ENCODE measurements at places on chromosomes 6 and 20. TPM values are rescaled to one million over a fixed set of nuclear protein-coding genes. Genes with fewer than 3 reads are reported as not detected.

DNA sequence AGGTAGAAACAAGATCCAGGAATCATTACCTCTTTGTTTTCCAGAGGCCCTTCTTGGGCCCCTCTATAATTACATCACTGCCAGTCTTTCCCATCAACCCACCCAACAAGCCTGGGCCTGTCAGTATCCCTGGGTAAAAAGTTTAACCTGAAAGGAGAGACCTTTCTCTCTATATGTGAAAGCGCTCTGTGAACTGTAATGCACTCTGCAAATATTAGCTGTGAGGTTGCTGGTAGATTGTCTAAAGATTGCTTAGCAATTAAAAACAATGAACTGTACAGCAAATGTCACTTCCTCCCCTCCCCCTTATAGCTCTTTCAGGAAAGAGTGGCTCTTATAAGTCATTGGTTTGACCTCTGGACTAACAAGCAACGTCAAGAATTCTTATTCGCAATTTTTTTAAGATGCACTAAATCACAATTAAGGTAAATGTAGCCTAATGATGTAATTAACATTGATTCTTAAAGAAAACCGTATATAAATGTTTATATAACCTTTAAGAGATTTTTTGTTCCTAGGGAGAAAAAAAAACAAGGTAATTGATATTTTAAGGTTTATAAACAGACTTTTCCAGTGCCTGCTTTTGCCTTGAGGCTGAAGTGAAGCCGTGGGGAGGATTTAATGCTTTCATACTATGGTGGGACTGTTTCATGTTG is 18.4 kb downstream of the ECT2L start:
- H3K27ac ChIP-seq, result no peak overlapping the region
- no peak overlapping the region for H3K4me3 ChIP-seq
- no peak for DNase-seq
- peaks cover 15% of the 10 kb centered on the region for H3K4me1 ChIP-seq

DNA sequence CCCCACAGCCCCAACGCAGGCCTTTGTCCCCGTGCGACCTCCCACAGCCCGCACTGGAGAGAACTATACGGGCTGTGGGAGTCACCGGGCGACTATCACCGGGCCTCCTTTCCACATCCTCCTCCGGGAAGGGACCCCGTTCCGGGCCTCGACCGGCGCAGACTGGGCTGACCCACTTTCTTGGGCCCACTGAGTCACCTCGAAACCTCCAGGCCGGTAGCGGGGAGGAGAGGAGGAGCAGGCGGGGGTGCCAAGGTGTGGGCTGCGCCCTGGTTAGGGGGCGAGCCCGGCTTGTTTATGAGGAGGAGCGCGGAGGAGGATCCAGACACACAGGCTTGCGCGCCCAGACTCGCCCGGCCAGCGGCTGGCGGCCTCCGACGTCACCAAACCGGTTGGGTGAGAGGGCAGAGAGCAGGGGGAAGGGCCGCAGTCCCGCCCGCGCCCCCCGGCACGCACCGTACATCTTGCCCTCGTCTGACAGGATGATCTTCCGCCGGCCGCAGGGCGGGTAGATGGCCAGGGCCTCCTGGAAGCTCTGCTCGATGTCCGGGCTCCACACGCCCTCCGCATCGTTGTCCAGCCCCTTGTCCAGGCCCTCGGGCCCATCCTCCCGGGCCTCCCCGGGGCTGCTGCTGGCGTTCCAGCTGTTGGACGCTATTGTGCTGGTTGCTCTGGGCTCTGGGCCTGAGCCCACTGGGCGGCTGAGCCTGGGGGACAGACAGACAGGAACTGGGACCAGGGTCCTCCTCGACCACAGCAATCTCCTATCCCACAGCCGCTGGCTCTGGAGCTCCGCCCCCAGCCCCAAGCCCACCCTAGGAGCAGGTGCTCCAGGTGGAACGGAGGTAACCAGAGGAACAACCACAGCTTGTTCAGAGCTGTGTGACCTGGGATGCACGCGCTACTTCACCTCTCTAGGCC is 10.6 kb downstream of the TEAD3 start:
- H3K27ac ChIP-seq, result no peak overlapping the region
- no peaks in the 10 kb centered on the region for H3K27me3 ChIP-seq
- no peaks in the 10 kb centered on the region for H3K36me3 ChIP-seq
- H3K4me1 ChIP-seq, result peaks cover 36% of the 10 kb centered on the region

DNA sequence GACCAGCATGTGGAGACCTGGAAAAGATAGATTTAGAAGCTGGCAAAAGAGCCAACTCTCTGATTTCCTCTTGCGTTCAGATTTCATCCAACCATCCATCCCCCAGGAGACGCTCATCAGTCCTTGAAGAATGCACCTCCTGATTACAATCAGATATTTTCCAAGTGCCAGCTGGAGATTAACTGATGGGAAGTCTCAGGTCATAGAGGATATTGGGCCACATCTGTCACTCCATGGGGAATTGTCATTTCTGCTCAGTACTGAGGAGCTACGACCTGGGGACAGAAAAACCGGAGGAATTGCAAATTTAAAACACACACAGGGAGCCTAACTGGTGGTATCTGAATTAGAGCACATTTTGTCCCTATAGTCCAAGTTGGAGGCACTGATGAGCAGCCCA is 496.2 kb upstream of the SULF2 start:
- no peaks in the 10 kb centered on the region for H3K27me3 ChIP-seq
- H3K4me3 ChIP-seq, result no peak overlapping the region
- no peaks in the 10 kb centered on the region for H3K36me3 ChIP-seq
- DNase-seq, result no peak
- peaks cover 29% of the 10 kb centered on the region for H3K4me1 ChIP-seq

- no peak overlapping the region for H3K27ac ChIP-seq
- H3K36me3 ChIP-seq, result no peaks in the 10 kb centered on the region
- no peaks in the 10 kb centered on the region for H3K27me3 ChIP-seq
- H3K4me1 ChIP-seq, result peaks cover 34% of the 10 kb centered on the region
Measured at GRCh38 chr6:39850736-39851297, 58.6 kb downstream of the DAAM2 start.

GRCh38 chr6:149056777-149057463 is 260.6 kb upstream of the TAB2 start:
- H3K4me1 ChIP-seq, result peaks cover 5% of the 10 kb centered on the region
- no peaks in the 10 kb centered on the region for H3K36me3 ChIP-seq
- DNase-seq, result no peak
- H3K27me3 ChIP-seq, result no peaks in the 10 kb centered on the region
- no peak overlapping the region for H3K27ac ChIP-seq
- H3K4me3 ChIP-seq, result no peak overlapping the region

DNA sequence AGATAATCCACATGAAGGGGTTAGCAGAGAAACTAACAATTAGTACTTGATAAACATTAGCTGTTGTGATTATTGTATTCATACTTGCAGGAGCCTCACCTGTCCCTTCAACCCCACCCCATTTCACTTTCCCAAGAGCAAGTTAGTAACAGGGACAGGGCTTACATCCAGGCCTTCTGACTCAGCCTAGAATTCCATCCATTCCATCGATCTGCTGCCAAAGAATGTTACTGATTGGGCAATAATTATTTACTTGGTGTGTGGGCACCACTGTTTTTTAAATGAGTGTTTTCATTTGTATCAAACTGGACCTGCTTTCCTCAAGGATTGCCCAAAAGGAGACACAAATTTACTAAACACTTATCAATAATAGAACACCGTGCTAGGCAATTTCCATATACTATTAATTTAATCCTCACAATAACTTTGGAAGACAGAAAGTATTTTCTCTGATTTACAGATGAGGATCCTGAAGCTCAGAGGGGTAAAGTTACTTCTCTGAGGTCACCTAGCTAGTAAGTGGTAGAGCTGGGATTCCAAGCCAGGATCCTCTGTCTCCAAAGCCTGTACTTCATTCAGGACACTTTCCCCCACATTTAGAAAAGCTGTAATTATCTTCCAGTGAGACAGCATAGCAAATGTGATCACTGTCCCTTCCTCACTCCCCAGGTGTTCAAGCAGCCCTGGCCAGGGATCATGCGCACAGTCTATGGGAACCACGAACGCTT is 32.8 kb downstream of the GSS start:
- DNase-seq, result no peak
- peaks cover 27% of the 10 kb centered on the region for H3K36me3 ChIP-seq
- H3K27ac ChIP-seq, result no peak overlapping the region
- H3K27me3 ChIP-seq, result no peaks in the 10 kb centered on the region

GRCh38 chr6:138987643-138988468 is at the start of gene REPS1:
Gene REPS1, minus strand, starts transcription at chr6:138988253. Its CDS starts 571 bp downstream, at chr6:138987682.
- peak; percentile 97 for DNase-seq
- H3K4me3 ChIP-seq, result peak within 1 kb of the TSS; percentile 90
- H3K4me1 ChIP-seq, result peaks cover 23% of the 10 kb centered on the region
- H3K27me3 ChIP-seq, result no peaks in the 10 kb centered on the region

DNA sequence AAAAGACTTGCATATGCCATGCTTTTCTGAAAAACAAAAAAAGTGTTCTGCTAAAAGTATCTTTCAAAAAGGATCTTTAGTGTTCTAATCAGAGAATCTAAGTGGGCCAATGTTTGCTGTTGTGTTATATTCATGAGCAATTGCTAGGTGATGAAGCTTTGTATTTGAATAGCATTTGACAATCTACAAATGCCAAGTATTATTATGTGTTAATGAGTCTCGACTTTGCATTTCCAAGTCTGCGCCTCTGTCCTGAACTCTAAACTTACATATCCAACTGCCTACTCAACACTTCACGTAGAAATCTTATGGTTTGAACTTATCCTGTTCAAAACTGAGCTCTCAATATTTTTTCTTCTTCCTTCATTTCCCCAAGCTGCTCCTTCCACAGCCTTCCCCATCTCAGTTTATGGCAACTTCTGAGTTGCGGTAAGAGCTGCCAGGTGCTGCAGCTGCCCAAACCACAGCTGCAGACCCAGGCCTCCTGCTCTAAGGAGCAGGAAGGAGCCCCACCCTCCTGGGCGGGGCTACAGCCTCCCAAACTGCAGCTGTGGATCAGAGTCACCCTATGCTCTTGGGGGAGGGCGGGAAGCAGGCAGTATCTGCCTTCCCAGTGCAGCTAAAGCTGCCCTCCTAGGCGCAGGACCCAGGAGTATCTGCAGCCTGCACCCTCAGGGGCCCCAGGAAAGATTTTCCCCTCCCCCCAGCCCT is 16.7 kb upstream of the MAK start:
- no peaks in the 10 kb centered on the region for H3K4me1 ChIP-seq
- no peaks in the 10 kb centered on the region for H3K27me3 ChIP-seq
- no peaks in the 10 kb centered on the region for H3K36me3 ChIP-seq

GRCh38 chr6:60991427-60992028 is 1294.5 kb downstream of the KHDRBS2 start:
- no peak for DNase-seq
- no peaks in the 10 kb centered on the region for H3K4me1 ChIP-seq
- no peaks in the 10 kb centered on the region for H3K36me3 ChIP-seq
- H3K4me3 ChIP-seq, result no peak overlapping the region
- no peaks in the 10 kb centered on the region for H3K27me3 ChIP-seq

GRCh38 chr6:136920671-136921380 is 1.3 kb upstream of the SLC35D3 start:
- H3K4me3 ChIP-seq, result peak overlapping the region; percentile 83
- H3K36me3 ChIP-seq, result peaks cover 2% of the 10 kb centered on the region
- peaks cover 6% of the 10 kb centered on the region for H3K4me1 ChIP-seq
- no peak for DNase-seq
- no peak overlapping the region for H3K27ac ChIP-seq
- H3K27me3 ChIP-seq, result peaks cover 56% of the 10 kb centered on the region

DNA sequence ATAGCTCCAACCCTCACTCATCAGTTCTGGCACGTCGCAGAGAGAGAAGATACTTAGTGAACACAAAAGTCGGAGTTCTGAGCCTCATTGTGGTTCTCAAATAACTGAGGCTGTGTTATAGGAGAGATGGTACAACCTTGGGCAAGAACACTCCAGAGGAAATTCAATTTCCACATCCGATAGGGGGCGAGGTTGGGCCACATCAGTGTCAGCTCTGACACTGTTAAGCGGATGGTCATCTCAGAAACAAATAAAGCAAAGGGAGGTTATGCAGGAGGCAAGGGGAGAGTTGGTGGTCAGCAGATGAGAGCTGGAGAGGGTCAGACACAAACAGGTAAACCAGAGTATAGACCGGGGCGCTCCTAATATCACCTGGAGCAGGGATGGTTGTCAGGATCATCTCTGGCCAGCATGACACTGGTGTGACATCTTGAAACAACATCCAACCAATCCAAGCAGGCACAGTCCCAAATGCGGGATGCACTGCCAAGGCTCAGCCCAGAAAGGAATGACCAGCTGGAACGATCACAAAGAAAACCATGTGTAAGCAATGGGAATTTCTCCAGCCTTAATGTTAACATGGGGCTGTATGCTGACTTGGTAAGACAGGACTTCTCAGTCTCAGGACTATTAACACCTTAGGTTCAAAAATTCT is 331.8 kb downstream of the HACE1 start:
- no peaks in the 10 kb centered on the region for H3K36me3 ChIP-seq
- H3K27me3 ChIP-seq, result peaks cover 6% of the 10 kb centered on the region
- DNase-seq, result peak; percentile 20
- peaks cover 7% of the 10 kb centered on the region for H3K4me1 ChIP-seq
- H3K4me3 ChIP-seq, result no peak overlapping the region

GRCh38 chr6:119891644-119892043 is 542.1 kb upstream of the MAN1A1 start:
- H3K4me1 ChIP-seq, result no peaks in the 10 kb centered on the region
- H3K27me3 ChIP-seq, result no peaks in the 10 kb centered on the region
- no peaks in the 10 kb centered on the region for H3K36me3 ChIP-seq
- H3K27ac ChIP-seq, result no peak overlapping the region

FKBP1C gene
- total RNA-seq, result 1.5 TPM

SMLR1 gene
- not detected for total RNA-seq

UNC5CL gene
- total RNA-seq, result 1.6 TPM
